ENCODE measurements at places on chromosomes 5 and 9.

- no peak for DNase-seq
These were observed 63.3 kb downstream of the FAM174A start for GRCh38 chr5:100598446-100598845.

GRCh38 chr5:144315026-144315425 lies 144.4 kb downstream of the KCTD16 start:
- DNase-seq = no peak

- no peak for DNase-seq
These were observed 4.2 kb upstream of the FAM151B start for GRCh38 chr5:80483636-80484232.

DNA sequence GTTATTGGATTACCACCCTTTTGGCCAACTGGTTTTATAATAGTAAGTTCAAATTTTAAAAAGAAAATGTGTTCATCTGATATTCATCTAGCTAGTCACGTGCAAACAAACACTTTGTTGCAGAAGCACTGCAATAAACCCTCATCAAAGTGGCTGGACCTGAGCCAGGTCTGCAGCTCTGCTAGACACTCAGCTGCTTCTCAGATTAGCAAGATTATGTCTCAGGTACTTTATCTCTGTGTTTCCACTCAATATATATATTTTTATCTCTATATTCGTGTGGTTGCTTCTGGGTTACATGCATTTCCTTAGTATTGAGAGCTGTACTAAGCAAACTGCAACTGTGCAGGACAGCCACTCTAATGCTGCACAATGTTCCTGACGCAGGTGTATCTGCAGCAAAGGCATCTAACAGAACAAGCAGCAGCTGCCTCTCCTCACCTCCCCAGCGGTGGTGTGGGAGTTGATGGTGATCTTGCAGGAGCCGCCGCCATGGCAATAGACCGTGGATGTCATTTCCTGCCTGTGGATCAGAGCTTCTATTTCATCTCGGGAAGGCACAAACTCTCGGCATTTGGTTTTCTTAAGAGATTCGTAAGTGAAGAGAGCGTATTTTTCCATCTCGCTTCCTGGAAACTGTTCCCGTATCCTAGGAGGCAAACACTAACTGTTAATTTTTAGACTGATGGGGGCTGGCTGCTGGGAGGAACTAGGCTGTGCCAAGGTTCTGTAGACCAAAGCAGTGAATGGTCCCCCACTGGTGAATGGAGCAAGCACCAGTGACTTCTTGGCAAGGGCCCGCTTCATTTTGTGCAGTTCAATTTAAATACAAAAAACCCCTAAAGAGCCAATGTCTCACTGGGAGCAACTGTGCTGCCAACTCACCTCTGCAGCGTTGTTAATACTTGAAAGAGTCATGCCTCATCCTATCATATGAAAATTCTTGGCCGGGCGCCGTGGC lies 56.7 kb upstream of the RETREG1 start:
- peak; percentile 53 for DNase-seq

GRCh38 chr9:97907046-97907445 lies 15.3 kb downstream of the TRMO start:
- no peak for DNase-seq

GRCh38 chr5:134551901-134552300 lies 26.4 kb downstream of the JADE2 start:
- no peak for DNase-seq

DNA sequence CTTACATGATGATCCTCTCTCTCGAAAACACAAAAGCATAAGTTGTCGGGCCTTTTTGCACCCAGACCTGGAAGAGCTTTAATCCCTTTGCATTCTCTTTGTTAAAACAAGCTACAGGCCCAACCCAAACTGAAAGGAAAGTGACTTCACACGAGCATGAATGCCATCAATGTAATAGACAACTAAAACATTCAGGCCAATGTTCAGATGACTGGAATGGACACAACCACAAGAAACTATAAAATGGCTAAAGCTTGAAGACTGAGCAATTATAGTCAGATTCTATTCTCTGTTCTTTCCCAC lies 45.5 kb downstream of the RFX3 start:
- no peak for DNase-seq

DNA sequence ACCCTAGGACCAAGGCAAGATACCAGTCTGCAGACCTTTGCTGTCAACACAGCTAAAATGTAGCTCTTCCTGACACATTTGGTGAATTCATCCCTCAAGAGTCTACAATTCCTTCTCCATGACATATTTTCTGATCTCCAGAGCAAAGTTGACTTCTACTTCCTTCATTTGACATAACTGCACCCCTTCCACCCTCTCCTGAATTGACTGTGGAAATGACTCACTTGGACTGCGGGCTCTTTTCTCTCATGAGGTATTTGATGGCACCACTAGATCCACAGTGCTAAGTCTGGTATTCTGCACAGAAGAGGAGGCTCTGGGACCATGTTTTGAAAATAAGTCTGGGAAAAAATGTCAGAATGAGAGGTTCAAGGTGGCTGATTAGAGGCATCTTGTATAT lies 338.4 kb upstream of the TRPC7 start:
- DNase-seq = no peak

GRCh38 chr5:52948418-52949076 lies 40.6 kb upstream of the ITGA2 start:
- peak; percentile 69 for DNase-seq

DNA sequence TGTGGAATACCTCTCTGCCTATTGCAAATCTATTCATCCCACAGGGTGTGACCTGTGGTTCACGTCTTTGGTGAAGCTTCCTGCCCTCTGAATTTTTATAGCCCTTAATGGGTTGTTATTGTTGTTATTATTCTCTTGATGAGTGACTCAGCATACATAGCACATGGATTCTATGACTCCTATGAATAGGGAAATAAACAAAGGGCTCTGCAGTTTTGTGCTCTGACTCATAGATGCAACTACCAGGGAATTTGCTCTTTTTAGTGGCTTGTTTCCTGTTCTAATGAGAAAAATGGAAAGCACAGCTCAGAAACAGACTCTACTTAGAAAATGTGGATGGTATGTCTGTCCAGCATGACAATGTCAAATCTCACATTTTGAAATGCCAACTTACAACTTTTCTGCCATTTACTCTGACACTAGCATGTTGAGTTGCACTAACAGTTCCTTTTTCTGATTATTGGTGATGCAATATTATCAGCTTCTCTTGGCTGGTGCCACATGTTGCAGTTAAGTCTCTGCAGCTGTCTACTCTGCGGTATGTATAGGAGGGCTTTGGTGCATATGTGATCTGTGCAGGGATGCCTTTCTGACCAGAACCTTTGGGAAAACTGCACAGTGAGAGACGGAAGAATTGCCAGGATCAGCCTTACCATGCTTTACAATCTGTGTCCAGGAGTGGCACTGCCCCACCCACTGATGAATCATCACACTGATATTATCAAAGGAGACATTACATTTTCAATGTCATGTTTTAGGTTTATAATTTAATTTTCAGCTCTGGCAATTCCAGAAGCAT lies 996.4 kb upstream of the WWC1 start:
- DNase-seq = peak; percentile 54

DNA sequence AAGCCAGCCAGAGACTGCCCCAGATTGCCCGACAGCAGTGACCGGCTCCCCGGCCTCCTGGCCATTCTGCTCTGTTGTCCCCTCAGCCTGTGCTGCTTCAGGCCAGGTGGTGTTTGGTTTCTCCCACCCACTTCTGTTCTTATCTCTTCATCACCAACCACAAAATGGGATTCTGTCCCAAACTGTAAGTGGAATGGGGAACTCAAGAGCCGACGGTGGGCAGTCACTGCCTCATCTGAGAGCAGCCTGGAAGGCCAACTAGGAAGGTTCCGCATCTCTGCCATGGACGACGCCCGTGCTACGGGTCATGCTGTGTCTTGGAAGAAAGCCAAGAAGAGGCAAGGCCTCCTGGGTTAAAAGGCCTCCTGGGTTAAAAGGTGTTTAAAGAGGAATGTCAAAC lies 219.0 kb upstream of the PIK3R1 start:
- no peak for DNase-seq

GRCh38 chr5:160491438-160491837 lies 69.8 kb downstream of the PTTG1 start:
- no peak for DNase-seq

GRCh38 chr9:78325343-78325742 lies 28.4 kb downstream of the PSAT1 start:
- DNase-seq = peak; percentile 17

- no peak for DNase-seq
These were observed 441.7 kb downstream of the PRELID2 start for GRCh38 chr5:145393426-145393825.

GRCh38 chr9:83701769-83702168 lies 6.0 kb downstream of the UBQLN1 start:
- DNase-seq = no peak

DNA sequence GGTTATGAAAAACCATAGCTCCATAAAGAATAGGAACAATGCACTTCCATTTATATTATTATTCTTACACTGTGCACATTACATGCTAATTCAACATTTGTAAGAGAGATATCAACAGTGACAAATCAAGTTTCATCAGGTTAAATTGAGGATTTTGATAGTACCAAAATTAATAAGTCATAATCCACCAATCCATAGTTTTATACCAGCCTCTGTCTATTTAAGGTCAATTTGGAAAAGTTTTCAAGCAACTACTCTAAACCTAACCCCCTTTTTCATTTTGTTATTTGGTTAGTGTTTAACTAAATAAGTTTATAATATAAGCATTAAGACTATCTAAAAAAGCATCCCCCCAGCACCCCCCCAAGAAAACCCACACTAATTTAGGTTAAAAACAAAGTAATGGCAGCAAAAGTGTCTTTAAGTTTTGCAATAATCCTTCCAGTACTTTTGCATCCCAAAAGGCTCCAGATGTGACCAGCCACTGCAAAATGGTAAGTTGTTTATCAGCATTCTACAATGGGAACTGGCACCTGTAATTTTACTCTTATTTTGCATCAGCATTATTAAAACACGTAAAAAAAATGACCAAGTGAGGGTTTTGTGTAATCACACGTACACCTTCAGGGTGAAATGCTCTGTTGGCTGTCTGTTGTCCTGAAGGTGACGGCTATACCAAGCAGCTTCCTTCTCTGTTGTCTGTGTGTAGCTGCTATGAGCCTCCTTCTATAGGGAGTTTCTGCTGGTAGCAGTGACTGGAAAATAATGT lies 36.8 kb upstream of the SSBP2 start:
- DNase-seq = peak; percentile 55

DNA sequence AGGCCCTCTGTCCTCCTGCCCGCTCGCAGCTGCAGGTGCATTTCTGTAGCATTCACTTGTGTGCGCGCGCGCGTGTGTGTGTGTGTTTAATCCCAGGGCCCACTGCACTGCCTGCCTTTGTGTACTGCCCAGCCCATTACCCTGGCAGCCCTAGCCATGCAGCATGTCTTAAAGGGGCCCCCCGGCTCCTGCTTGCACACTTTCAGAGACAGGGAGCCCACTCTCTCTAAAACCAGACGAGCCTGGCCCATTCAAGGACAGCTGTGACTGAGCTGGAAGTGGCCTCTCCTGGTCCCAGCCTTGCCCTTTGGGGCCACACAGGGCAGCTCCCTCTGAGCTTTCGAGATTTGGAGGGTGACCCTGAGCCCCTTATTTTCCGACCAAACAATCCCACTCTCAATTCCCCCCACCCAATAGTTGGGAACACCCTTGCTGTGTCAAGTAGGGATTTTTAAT lies 98.9 kb downstream of the DAB2IP start:
- no peak for DNase-seq

DNA sequence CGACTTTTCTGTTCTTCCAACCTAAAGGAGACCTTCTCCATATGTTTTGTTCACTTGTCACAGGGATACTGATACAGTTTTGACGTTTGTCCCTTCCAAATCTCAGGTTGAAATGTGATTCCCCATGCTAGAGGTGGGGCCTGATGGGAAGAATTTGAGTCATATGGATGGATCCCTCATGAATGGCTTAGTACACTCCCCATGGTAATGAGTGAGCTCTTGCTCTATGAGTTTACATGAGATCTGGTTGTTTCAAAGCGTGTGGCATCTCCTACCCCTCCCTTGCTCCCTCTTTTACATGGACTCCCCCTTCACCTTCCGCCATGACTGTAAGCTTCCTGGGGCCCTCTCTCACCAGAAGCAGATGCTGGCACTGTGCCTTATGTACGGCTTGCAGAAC lies 6.9 kb downstream of the PIP5K1B start:
- DNase-seq = no peak

DNA sequence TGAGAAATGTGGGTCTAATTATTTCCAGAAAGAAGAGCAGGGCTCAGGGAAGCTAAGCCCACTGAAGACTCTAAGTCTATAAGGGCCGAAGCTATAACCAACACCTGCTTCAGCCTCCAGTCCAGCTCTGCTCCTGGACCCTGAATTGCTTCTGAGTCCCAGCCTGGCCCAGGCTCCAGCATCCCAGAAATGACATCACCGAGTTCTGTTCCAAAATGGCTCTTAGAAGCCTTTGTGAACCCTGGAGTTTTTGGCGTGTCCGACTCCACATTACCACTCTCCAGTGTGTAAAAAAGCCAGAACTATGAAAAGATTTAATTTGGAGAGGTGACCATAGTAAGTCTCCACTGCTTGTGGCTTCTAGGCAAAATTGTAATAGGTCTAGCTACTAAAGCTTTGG lies 289.9 kb downstream of the SLIT3 start:
- DNase-seq = no peak

- DNase-seq = peak; percentile 47
These were observed 11.5 kb downstream of the SARDH start for GRCh38 chr9:133726401-133727276.

GRCh38 chr5:33891446-33891787 lies 373 bp downstream of the ADAMTS12 start:
- no peak for DNase-seq

GRCh38 chr9:16331031-16331430 lies 539.4 kb downstream of the BNC2 start:
- DNase-seq = no peak

DNA sequence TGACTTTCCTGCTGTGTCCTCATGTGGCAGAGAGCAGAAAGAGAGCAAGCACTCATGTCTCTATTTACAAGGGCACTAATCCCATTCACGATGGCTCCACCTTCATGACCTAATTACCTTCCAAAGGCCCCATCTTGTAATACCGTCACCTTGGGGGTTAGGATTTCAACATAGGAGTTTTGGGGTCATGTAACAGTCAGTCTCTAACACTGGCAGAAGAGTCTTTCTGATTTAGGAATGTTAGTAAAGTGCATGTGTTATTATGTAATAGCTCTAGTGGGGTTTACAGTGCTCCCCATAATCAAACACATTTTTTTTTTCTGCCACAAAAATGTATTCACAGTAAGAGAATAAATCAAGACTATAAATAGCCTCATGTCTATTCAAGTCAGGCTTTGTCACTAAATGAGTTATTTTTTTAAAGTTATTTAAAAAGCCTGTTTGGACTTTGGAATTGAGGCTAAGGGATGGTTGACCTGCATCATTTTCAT lies 19.1 kb downstream of the GALNT10 start:
- DNase-seq = no peak

- DNase-seq = peak; percentile 74
These were observed 86.5 kb upstream of the ATP10B start for GRCh38 chr5:160938532-160938931.

GRCh38 chr5:9878206-9878605 lies 248.1 kb upstream of the TAS2R1 start:
- DNase-seq = no peak

All from transverse colon (tissue), 4 donors.